NCI-H2029 treated with DMSO at 0.1 percent for 48 hours (cell line): ENCODE measurements at places on chromosomes 11 and 22.

DNA sequence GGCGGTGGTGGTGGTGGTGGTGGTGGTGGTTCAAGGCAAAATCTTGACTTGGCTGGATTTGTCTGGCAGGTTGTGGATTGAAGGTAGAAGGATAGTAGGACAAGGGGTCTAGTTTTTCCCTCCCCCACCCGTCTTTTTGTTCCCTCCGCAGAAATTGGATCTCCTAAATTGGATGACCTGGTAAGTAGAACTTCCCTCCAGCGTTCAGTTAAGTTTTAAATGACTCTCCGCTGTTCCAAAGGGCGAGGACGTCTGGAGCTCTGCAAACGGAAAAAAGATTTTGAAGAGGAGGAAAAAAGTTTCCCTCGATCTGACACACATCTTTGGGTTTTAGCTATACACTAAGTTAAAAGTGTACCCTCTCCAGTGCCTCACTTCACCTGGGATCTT lies 422 bp upstream of the LGR4 start:
- no peak for DNase-seq

- DNase-seq, result no peak
Observed at GRCh38 chr11:69335781-69336405, 41.9 kb downstream of the MYEOV start.

DNA sequence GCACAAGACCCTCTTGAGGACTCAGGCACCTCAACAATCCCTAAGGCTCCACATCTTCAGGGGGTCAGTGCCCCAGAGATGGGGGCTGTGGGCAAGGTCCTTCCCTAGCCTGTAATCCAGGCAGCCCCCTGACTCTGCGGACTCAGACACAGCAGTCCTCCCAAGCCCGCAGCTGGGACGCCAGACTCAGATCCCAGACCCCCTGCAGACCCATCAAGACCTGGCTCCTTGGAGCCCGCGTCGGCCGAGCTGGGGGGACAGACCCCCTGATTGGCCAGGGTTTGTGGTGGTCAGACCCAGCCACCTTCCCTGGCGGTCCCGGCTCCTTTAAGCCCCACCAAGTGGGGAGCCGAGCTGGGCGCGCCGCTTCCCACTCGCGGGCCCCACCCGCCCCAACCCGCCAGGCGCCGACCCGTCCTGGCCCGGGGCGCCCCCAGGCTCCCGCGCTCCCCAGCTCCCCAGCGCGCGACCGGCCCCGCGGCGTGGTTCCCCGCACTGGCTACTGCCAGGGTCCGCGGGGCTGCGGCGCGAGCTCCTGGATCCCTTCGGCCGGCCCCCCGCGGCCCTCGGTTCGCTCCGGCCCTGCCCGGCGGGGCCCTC lies 458 bp downstream of the OSBPL5 start:
- DNase-seq, result no peak

DNA sequence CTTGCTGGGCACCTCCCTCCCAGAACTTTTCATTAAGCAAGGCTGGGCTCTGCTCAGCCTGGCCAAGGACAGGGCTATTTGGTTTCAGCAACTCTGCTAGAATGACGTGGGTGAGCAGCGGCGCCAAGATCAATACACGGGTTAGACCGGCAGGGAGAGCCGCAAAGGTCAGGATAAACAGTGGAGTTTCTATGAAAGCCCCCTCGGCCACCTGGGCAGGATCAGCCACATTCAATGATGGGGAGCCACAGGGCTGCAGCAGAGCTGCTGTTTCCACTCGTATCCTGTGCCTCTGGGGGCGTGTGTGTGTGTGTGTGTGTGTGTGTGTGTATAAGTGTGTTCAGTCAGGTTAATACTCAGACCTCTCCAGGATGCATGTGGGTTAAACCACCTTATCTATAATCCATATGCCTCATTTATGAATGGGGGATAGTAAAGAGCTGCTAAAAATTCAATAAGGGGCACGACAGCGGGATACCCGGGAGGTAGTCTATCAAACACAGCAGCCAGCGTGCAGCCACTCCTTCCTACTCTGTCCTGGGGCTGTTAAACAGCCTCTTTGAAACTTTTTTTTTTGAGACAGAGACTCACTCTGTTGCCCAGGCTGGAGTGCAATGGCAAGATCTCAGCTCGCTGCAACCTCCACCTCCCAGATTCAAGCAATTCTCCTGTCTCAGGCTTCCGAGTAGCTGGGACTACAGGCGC lies 34.8 kb downstream of the MYH9 start:
- DNase-seq, result no peak

DNA sequence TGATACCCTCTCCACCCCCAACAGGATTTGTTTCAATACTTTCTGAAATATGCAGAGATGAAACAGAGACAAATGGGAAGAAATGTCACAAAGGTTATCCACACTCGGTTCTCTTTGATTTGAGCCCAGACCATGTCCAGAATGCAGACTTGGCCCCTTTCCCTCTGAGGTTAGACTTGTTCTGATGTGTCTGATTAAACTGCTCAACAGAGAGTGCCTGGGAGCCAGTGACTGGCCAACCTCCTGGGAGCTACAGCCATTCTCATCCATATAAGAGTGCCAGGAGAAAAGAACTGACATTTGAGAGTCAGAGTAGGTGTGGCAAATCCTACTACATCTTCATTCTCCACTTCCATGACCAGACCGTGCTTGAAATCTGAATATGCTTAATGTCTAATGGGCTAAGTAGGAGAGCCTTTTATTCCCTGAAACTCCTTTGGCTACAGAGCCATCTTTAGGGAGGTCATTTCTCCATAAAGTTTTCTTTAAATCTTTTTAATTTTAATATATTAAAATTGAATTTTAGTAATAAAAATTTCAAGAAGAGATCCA lies 201.4 kb downstream of the BLID start:
- no peak for DNase-seq

DNA sequence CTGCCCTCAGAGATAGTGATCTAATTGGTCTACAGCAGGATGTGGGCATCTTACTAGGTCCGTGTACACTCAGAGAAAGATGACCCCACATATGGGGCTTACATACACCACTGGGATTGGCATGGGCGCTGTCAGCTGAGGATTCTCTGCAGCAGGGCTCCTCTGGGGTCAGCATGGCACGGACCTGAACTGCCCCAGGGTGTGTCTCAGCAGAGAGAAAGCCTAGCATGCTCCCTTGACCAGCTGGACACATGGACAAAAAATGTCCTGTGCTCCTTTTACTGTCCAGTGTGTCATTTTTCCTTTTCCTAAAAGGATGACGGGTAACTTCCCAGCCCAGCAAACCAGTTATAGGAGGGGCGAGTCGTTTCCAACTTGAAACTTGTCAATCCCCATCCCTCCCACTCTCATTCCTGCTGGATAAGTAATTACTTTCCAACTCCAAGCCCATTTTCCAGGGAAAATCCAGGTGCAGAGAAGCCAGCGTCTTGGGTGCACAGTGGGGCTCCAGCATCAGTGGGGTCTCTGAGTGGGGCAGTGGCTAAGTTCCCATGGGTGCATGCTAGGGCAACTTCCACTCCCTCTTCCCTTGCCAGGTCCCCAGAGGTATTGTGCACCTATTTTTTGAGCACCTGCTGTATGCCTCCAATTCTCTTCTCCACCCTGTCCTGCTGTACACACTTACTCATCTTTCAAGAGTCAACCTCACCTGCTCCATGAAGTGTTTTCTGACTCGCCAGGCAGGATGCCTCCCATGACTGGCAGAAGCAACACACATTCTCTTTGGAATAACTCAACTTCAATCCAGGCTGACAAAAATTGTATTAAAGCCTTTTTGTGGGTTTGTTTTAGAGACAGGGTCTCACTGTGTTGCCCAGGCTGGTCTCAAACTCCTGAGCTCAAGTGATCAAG lies 5.0 kb downstream of the VSTM5 start:
- no peak for DNase-seq

DNA sequence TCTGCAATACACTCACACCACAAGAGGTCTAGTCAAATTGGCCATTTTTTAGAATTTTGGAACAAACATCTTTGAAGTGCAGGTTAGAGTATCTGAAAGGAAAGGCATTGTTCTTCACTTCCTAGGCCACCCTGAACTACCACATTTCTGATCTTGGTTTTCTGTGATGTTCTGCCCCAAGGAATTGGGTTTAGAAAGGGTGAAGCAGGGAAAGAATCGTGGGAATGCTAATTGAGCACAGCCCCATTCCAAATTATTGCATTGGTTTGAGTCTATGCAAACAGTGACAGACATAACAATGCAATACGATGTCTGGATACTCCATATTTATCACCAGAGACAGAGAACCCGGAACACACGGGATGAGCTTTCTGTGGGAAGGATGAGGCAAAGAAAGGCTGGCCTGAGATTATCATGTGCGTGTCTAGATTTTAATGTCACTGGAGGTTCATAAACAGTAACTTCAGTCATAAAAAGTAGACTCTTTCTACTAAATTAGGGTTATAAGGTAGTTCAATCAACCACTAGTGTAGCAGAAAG lies 195.3 kb upstream of the BLID start:
- DNase-seq, result no peak
